ENCODE measurements at places on chromosomes 11 and 22. TPM values are rescaled to one million over a fixed set of nuclear protein-coding genes. Genes with fewer than 3 reads are reported as not detected.

The SCUBE1 gene
- 0.09 TPM for polyA plus RNA-seq

The DEUP1 gene
- not detected for polyA plus RNA-seq

The DDX25 gene
- polyA plus RNA-seq, result not detected

The LMO2 gene
- 9.5 TPM for polyA plus RNA-seq

- DNase-seq, result no peak
Observed at GRCh38 chr22:31271485-31271884, 20.8 kb downstream of the PIK3IP1 start.

- DNase-seq, result peak; percentile 29
Observed at GRCh38 chr11:69001243-69002081, 11.6 kb downstream of the MRGPRF start.

DNA sequence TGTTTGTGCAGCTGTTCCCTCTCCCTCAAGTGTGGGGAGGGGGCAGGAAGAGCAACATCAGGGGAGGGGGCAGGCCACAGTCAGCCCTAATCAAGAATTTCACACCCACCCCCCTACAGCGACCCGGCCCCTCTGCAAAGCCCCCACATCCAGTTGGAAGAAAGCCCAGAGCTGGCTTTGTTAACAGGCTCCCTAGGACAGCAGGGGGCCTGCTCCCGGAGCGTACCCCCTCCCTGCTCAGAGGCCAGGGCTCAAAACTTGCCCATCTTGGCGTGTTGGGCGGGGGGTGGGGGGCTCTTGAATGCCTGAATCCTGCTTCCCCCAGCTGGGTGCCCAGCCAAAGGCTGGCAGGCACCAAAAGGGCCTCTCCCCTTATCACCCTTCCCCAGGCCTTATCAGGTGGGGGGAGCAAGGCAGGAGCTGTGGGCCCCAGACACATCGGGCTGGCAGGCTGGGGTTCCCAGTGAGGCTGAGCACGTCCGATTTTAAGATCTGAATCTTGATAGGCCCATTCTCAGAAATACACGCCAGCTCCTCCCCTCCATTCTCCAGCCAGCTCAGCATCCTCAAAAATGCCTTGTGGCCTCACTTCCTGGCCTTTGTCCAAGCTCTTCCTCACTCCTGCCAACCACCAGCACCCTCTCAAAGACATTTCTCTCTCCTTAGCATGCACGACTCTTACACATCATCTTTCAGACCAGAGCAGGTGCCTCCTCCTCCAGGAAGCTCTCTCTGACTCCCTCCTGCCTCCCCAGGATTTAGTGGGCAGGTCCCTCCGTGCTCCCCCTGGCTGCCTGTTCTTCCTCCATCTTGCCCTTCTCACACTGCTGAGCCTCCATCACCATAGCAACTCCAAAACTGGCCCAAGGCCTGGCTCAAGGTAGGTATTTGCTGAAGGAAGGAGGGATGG is 384.8 kb downstream of the MN1 start:
- no peak for DNase-seq

- DNase-seq, result peak; percentile 61
Observed at GRCh38 chr11:16881074-16881709, 133.0 kb downstream of the PLEKHA7 start.

The BACE1 gene
- 2.7 TPM for polyA plus RNA-seq

DNA sequence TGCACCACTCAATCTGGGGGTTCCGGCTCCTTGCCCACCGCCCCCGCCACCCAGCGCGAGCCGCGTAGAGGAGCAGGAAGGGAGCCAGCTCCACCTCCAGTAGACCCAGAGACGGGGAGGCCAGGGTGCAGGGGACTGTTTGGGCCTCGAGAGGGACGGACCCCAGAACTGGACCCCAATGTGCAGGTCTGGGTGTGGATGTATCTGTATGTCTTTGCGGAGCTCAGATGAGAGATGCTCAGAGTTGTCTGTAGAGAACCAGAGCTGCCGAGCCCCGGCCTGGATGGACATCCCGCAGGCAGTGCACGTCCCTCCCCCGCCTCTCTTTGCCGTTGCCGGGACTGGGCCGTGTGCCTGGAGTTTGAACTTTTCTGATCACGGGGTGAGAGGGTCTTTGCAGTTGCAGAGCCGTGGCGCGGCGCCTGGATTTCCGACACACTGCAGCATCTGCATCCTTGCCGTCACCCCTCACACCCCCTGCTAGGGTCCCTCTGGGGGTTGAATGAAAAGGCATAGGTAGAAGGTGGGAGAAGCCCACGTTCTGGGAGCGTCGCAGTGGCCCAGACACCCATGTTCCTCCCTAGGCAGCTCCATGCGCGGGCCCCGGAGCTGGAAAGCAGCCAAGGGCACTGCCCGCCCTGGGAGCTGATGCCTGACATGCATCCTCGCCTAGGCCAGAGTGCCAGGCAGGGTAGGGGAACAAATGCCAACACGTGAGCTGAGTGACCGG is 105.2 kb downstream of the KCNQ1 start:
- peak; percentile 17 for DNase-seq

DNA sequence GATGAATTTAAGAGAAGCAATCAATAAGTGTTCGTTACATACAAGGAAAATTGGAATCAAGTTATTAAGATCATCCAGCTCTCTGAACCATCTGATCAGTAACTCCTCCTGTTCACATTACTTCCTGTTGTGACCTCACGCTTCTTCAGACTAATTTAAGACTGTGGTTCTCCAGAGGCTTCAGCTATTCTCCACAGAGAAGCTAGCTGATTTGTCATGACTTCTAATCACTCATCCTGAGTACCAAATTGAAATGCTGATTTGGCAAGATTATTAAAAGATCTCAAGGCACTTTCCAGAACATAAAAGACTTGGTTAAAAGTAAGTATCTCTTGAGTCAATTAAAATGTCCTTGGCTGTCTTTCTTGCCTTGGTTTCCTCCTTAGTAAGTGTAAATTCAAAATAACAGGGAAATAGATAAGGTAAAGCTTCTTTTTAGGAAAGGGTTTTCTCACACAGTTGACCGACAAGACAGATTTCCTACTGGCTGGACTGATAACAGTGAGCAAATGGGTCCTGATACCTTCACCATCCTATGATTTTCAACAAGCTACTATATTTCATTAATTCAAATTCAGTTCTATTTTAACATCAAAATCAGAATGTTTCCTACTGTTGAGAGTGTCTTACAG is 38.5 kb downstream of the GAB2 start:
- DNase-seq, result no peak

DNA sequence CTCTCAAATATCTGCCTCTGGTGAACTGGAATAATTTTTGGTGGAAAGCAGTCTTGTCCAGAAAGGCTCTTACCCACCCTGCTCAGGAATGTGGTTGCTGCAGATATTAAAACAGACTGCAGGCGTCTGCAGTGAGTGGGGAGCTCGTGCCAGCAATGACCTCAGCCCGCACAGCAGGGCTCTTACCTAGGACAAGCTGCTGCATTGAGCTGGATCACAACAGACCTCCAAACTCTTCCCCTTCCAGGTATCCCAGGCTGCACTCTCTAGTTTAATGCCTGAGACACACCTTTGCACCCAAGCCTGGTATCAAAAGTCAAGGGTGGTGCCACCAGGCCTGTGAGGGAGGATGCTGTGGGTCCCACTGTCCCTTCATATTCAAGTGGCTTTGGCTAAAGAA is 69.7 kb upstream of the CDON start:
- DNase-seq, result peak; percentile 50

The SYT7 gene
- 3.5 TPM for polyA plus RNA-seq

The MPZL2 gene
- polyA plus RNA-seq, result 3.9 TPM

The NAALADL1 gene
- 1.3 TPM for polyA plus RNA-seq

DNA sequence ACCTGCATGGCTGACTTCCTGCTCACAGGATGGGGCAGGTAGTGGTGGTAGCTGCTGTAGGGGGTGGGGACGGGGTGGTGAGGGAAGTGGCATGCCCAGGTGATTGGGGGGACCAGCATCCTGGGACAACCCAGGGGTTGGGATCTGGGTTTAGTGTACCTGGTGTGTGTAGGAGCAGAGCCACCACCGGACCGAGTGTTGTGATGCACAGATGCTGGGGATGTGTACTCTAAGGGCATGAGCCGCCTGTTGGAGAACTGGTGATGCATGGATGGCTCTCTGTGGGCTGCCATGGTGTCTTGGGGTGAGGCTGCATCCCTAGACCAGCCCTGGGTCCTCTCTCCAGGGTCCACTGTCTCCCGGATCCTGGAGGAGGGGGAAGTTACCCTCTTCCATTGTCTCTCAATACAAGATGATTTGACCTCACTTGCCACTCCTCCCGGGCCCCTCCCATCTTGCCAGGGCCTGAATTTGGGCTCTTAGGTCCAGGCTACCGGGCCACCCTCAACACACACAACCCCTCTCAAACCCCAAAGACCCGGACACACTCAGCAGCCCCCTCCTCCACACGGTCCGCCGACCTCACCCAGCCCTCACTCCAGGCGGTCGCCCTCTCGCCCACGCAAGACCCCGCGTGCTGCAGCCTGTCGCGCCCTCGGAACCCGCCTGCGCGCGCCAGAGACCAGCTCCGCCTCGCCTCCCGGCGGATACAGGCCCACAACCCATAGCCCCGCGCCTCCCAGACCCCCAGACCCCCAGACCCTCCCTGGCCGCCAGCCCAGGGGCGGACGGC is 619 bp downstream of the LRRC75B start:
- no peak for DNase-seq

- no peak for DNase-seq
Observed at GRCh38 chr22:29946220-29946619, 63.2 kb downstream of the MTMR3 start.

The ENTHD1 gene
- not detected for polyA plus RNA-seq

DNA sequence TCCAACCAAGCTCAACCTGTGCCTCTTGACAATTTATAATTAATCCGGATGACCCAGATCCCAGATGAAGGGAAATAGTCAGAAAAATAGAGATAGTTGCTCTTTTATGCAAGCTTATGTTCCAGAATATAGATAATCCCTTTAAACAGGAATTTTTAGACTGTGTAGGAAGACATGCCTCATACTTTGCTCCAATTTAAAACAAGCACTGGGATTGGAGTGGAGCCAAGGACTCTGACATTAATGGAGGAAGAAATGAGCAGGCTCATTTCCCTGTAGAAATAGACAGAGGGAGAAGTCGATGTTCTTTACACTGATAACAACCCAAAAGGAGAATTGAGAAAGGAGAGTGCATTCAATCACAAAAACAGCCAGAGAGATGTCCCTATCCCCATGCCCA is 70.1 kb upstream of the LRRC55 start:
- DNase-seq, result no peak

The CLDN25 gene
- not detected for polyA plus RNA-seq

The WT1 gene
- polyA plus RNA-seq, result not detected

- DNase-seq, result no peak
Observed at GRCh38 chr11:36342327-36342726, 46.2 kb downstream of the PRR5L start.

The APLP2 gene
- polyA plus RNA-seq, result 96.7 TPM

DNA sequence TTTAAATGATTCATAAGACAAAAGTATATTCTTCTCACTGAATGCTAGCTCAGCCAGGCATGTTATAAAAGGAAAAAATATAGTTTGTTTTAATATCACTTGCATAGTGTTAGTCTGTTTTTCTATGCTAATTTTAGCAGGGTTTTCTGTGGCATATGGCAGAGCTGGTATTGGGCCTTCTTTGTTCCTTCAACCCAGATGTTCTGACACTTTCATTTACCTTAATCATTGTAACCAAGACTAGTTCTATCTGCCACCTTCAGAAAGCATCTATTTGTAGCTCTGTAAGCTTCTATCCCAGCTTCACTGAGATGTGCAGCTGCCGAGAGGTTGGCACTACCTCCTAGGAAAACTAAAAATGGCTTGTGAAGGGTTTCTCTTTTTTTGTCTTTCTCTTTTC is 338.7 kb downstream of the GUCY1A2 start:
- no peak for DNase-seq

The MYO18B gene
- polyA plus RNA-seq, result 224 TPM

The PTPN5 gene
- polyA plus RNA-seq, result 0.47 TPM

The MN1 gene
- polyA plus RNA-seq, result 4.3 TPM

The LSP1 gene
- 7.5 TPM for polyA plus RNA-seq

The SLC29A2 gene
- polyA plus RNA-seq, result 14.9 TPM

- DNase-seq, result no peak
Observed at GRCh38 chr22:20076627-20077172, 3.3 kb upstream of the DGCR8 start.

DNA sequence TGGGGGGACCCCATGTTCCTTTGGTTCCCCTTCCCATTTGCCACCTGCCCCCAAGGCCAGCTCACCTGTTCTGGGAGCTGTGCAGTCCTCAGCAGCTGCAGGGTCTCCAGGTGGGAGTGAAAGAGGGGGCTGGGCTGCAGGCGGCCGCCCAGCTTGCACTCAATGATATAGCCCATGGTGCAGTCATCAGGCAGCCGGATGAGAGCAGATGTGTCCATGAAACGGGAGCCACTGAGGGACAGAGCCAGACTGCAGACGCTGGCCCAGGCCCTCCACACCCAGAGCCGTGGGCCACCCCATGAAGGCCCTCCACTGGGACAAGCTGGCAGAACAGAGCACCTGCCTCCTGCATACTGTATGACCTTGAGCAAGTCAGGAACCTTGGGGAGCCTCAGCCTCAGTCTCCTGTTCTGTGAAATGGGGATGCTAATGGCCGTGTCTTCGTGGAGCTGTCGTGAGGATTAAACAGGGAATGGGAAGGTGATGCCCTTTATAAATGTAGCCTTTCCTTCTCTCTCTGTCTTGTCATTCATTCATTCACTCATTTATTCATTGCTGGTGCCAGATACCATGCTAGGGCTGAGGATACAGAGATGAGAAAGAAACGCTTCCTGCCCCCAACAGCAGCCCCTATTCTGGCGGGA is 11.6 kb downstream of the MFNG start:
- DNase-seq, result no peak

DNA sequence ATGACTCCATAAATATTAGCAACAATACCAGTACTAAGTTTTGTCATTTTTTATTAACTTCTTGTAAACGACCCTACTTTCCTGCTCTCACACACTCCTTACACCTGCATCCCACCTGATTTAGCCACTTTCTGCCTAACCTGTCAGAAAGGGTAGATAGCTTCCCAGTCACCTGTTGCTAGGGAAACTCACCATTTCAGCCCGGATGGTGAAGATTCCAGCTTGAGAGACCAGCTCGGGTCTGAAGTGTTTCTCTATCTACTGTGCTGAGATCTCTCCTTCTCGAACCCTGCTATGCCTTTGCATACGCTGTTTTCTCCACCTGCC is at the start of gene PARVG:
TSS of gene PARVG (plus strand) at position 220 of the 327 bp plus-strand sequence. CDS start 2,405 bp downstream, outside the sequence.
- DNase-seq, result no peak

DNA sequence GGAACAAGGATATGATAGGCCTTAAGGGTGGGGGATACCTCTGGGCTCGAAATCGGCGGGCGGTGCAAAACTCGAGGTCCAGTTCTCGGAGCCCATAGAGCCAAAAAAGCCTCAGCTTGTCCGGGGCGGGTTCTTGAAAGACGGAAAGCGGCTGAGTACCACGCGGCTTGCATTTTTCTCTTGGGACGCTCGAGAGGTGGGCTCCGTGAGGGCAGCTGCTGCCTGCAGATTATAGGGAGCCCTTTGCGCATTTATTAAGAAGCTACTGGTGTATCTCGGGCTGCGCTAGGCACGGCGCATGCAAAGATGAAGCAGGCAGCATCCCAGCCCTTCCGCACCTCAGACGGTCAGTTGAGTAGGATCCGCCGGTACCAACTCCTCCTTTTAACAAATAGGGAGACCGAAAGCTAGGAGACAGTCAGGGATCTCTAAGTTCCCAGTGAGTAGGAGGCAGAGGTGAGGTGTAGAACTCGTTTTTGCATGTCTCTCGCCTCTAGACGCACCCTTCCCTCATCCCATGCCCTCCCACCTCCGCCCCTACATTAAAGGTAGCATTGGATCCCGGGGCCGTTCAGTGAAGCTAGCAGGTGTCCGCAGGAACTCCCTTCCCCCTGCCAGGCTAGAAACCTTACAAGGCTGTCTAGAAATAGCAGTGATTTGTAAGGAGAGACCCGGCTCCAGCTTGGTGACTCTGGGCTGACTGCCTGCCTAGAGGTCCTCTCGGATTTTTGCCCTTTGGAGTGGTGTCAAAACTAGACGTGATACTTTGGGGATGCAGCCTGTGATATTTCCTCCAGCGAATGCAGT is 768 bp downstream of the LDHA start:
- DNase-seq, result peak; percentile 72

GRCh38 chr22:26890870-26891269 is 233.5 kb downstream of the MIAT start:
- no peak for DNase-seq
